ENCODE measurements at places on chromosomes 2 and 18.

- no peak for DNase-seq
These were observed 5.7 kb downstream of the CKAP2L start for GRCh38 chr2:112758711-112759110.

GRCh38 chr2:150625303-150625702, 137.8 kb upstream of the RND3 start:
- DNase-seq: no peak

- DNase-seq: no peak
These were observed 42.6 kb downstream of the PKP4 start for GRCh38 chr2:158499383-158499782.

DNA sequence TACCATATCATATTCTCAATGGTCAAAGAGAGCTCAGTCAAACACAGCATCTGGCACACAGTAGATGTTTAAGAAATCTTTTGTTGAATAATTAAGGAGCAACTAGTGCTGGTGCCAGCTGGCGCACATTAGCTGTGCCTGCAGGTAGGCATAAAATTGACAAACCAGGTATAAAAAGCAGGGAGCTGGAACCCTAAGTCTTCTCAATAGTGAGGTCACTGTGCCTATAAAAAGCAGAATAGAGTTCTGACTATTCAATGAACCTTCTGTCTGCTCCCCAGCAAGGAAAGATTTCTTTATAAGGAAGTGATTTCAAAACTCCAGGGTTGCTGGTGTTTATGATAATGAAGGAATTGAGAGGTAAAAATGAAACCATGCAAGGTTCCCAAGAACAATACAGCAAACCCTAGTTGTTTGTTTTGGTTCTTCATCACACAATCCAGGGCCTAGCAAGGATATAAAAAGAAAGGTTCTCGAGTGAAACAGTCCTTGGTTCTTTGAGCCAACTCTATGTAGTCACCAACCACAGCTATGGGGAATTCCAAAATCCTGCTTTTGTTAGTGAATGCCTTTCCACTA, 76.1 kb downstream of the THADA start:
- no peak for DNase-seq

- DNase-seq: no peak
These were observed 45.2 kb downstream of the ACVR1 start for GRCh38 chr2:157830696-157831570.

GRCh38 chr2:225891771-225892170, 492.3 kb downstream of the NYAP2 start:
- DNase-seq: no peak

GRCh38 chr2:66582104-66582986, 147.4 kb downstream of the MEIS1 start:
- no peak for DNase-seq

DNA sequence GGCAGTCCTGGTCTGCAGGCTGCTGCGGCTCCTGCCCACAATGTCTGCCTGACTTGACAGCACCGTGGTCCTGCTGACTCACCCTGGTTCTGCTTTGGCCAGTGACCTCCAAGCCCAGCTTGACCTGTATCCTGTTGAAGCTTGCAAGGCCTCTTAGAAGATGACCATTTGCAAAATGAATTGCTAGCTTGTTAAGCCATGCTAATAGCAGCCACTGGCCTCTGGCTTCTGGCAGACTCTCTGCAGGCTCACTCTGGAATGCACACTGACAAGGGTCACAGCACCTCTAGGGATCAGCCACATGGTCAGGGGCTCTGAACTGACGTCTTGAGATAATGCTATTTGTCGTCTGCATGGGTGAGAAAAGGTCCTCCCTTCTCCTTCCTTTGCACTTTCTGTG, 25.9 kb downstream of the CNGA3 start:
- DNase-seq: no peak

DNA sequence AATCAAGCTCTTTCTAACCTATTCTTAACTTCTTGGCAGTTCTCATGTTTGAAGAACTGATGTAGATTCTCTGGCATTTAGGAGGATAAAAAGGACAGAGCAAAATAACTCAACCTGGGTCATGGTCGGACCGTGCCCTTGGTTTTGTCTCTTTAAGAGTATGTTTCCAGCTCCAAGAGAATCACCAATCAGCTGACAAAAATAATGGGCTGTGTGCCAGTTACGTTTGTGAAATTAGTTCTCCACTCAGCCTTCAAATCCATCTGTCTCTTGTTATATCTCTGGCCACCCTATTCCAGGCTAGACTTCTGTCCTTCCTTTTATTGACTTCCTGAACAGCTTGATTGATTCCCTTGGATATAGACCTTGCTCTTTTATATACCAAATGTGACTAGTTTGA, 225.7 kb downstream of the EPHA4 start:
- no peak for DNase-seq

GRCh38 chr2:118239284-118239683, 151.0 kb downstream of the INSIG2 start:
- DNase-seq: no peak

GRCh38 chr2:174981331-174981730, 23.9 kb downstream of the CHN1 start:
- DNase-seq: no peak

Measured in stimulated activated naive CD8-positive, alpha-beta T cell treated with anti-CD3 and anti-CD28 coated beads, Interleukin-15, Interleukin-2, amounts not matched to agents 100 U/mL and 50 U/mL, for 24 hours (primary cell).